ENCODE measurements at places on chromosomes 11 and 22.

DNA sequence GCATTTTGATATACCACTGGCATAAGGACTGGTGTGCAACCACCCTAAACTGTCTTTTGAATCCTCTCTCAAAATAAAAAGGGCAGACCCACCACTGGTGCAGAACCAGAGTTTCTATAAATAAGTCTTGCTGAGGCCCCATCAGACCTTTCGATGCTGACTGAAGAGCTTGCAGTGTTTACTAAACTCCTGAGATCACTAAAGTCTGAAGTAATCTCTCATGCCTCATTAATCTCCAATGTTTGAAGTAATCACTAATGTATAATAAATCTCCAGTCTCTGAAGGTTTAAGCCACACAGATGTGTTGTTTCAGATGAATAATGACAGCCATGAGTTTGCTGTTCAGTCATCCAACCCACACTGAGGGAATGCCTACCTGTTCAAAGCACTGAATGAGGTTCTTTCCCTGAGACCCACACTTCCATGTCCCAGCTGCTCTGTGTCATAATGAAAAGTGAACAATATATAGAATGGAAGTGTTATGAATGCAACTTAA lies 50.6 kb upstream of the DEUP1 start:
- DNase-seq = no peak

DNA sequence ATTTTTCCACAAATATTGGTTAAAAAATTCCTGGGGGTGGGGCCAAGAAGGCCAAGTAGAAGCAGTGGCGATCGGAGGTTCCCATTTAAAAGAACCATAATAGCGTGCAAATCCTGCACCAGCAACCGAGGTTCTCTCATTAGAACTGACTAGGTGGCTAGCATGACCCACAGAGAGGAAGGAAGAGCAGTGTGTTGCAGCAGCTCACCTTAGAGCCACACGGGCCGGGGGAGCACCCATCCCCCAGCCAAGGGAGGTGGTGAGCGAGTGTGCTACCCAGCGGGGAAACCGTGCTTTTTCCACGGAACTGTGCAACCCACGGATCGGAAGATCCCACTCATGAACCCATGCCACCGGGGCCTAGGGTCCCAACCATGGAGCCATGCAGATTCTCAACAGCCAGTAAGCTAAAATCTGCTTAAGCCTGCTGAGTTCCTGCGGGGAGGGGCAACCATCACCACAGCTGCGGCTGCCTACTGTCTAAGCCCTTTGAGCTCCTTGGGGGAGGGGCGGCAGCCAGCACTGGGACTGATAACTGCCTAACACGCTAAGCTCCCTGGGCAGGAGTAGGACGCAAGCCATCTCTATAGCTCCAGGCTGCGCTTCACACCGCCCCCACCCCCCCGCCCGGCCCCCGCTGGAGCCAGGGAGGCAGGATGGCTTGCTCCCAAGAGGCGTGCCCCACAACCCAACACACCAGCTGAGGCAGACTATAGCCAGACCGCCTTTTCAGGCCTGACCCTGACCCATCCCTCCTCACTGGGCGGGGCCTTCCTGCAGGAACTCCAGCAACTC lies 21.0 kb upstream of the HTATIP2 start:
- DNase-seq = no peak

GRCh38 chr11:60316317-60316716 lies 10.7 kb upstream of the MS4A6E start:
- no peak for DNase-seq

GRCh38 chr11:5737670-5738392 lies 1.6 kb downstream of the OR56B1 start:
- DNase-seq = no peak

DNA sequence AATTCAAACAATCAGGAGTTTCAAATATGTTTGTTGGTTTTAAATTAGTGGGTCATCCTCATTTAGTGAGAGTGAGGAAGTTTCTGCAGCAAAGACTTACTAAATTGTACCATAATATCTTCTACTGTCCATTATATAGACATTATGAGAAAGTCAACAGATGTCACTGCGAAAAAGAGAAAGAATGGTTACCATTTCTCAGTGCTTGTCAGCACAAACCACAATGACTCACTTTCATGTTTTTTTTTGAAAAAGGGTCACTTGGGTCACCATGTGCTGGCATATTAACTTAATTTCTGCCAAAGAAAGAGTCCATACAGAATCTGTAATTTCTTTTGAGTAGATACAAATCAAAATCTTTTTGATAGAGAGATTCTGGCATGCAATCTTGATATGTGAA lies 924.6 kb upstream of the FAT3 start:
- DNase-seq = no peak

DNA sequence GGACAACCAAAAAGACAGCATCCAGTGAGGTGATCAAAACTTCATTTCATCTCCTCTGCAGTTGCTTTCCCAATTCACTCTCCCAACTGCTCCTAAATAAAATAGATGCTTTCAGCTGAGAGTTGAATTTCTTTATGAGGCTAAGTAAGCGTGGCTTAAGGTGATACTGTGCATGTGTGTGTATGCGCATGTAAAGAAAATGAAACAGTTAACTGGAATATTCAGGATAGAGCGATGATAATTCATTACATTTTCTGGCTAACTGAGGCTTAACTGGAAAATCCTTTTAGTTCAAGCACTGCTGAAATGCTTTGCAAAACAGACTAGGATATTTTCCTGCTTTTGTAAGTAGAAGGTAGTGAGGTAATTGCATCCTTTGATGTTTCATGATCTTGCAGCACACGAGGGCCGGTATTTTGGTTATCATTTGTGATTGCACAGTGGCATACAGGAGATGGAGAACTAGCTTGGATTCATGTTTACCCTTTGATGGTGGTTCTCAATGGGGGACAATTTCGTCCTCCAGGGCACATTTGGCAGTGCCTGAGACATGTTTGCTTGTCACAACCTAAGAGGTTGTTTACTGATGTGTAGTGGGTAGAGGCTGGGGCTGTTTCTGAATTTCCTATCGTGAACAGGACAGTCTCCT lies 71.2 kb downstream of the ZBTB16 start:
- DNase-seq = no peak

DNA sequence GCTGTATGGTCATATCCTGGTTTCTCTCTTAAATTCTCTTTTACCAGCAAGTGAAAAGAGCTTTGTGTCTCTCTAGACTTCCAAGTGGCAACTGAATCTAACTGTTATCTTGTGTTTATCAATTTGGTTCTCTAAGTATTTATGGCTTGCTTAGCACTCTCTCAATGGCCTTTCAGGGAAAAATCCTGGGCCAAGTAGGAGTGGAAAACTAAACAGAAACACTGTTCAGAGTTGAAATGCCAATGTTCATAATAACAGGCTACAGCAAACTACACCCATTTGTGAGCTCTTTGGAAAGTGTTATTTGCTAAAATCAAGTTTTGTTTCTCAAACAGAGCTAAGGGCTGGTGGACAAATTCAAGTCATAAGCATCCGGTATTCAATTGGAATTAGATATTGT lies 10.1 kb downstream of the MMP12 start:
- DNase-seq = no peak

DNA sequence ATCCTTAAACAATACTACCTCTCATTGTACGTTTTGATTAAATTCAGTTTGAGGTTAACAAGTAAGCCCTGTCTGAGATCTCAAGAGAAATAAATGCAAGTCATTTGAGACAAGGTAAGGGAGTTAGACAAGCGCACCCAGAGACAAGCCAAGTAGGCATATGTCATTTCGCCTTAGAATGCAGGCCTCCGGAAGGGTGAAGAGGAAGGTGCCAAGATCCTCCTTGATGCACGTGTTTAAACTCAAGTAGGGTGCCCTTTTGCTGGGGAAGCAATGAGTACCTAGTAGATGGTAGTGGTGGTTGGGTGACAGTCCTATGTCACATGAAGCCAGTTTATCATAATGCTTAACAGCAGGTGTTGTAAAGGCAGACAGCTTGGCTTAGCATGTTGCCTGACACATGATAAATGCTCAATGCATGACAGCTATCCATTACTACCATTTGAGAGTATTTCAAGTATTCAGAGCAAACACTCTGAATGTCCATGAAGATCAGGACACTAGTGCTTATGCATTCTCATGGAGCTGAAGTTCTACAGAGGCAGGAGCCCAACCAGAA lies 415.9 kb downstream of the TMEM135 start:
- no peak for DNase-seq
